ENCODE measurements at places on chromosomes 1 and 21. TPM values are rescaled to one million over a fixed set of nuclear protein-coding genes. Genes with fewer than 3 reads are reported as not detected.

The TAL1 gene
- total RNA-seq, result 1.7 TPM

The FCRL1 gene
- not detected for total RNA-seq

The SAMSN1 gene
- 158 TPM for total RNA-seq

The C1QA gene
- not detected for total RNA-seq

The KRTAP21-2 gene
- not detected for total RNA-seq

The PTAFR gene
- 1.3 TPM for total RNA-seq

The EPHA2 gene
- not detected for total RNA-seq

The LCK gene
- 66.4 TPM for total RNA-seq

The C8A gene
- not detected for total RNA-seq

The REN gene
- total RNA-seq, result not detected

The ADARB1 gene
- 28.7 TPM for total RNA-seq

The DPT gene
- not detected for total RNA-seq

The HCRTR1 gene
- not detected for total RNA-seq

The HNRNPR gene
- 188 TPM for total RNA-seq

The KRTAP22-1 gene
- total RNA-seq, result not detected

The NPR1 gene
- total RNA-seq, result not detected

The MSH4 gene
- 0.19 TPM for total RNA-seq

The ATP6V1G3 gene
- not detected for total RNA-seq

The LCE3E gene
- total RNA-seq, result not detected

The C1orf53 gene
- total RNA-seq, result 1.8 TPM
